ENCODE measurements at places on chromosomes 11 and 22.

DNA sequence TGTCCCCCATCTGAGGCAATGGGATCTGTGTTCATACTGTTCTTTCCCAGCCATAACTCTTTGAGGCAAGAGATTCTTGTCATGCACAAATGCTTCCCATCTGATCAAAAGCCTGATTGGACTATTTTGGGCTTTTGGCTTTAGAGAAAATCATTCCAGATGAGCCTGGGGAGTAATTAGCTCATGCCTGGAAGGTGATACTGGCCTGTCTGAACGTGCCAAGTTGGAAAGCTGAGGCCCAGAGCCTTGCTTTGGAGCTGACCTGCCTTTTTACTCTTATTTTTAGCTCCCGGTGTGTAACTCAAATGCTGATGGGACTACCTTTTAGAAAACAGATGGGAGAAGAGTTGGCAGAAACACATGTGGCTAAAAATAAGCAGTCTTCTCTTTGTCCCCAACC is 105.0 kb downstream of the DBX1 start:
- DNase-seq, result no peak

- no peak for DNase-seq
Observed at GRCh38 chr11:117197516-117198456, 1.4 kb upstream of the TAGLN start.

DNA sequence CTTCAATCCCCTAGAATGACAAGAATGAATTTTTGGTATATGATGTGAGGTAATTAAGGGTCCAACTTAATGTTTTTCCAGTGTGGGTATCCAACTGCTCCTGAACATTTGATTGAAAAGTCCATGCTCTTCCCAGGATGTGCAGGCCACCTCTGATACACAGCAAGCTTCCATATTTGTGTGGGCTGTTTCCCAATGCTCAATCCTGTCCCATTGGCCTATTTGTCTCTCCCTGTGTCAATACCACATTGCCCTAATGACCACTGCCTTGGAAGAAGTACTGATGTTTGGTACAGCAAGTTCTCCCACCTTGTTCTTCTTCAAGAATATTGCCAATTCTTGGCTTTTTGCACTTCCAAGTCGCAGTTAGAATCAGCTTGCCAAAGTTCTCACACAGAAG is 42.9 kb downstream of the KCNQ1OT1 start:
- no peak for DNase-seq

DNA sequence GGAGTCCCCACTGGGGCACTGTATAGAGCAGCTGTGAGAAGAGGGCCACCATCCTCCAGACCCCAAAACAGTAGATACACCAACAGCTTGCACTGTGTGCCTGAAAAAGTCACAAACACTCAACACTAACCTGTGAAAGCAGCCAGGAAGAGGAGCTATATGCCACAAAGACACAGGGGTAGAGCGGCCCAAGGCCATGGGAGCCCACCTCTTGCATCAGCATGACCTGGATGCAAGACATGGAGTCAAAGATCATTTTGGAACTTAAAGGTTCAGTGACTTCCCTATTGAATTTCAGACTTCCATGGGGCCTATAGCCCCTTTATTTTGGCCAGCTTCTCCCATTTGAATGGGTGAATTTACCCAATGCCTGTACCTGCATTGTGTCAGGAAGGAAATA is 29.7 kb upstream of the CYB5R3 start:
- DNase-seq, result no peak

DNA sequence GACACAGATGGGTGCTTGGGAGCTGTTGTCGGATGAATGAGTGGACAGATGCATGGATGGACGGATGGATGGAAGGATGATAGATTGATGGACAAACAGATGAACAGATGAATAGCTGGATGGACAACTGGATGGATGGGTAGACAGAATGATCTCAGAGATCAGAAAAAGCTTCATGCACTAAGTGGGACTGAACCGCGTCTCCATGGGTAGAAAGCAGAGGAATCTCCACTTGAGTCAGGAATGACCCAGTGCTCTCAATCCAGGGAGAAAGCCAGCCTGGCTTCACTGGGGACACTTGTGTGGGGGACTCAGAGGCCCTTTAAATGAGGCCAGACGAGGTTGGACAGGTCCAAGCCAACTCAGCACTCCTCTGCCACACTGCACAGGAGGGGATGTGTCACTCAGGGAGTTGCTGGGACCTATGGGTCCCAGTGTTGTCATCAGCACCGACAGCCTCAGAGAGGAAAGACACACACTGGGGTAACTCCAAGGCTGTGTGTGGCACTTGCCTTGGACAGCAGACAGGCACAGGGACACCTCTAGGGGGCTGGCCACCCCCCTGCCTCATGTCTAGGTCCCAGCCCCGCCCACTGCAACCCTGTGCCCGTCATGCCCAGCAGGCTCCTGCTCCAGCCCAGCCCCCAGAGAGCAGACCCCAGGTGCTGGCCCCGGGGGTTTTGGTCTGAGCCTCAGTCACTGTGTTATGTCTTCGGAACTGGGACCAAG is 5.6 kb downstream of the IGLL5 start:
- no peak for DNase-seq

DNA sequence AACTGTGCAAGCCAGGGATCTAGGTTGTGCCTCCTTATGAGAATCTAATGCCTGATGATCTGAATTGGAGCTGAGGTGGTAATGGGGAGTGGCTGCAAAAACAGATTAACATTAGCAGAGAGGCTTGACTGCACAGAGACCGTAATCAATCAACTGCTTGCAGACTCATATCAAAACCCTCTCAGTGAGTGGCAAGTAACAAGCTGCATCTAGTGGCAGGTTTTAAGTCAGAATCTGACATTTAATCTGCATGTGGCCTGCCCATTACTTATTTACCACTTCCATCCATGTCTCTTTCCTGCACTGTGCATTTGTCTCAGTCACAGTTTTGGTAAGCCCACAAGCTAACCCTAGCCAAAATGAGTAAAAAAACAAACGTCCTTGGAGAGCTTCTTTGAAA is 11.2 kb downstream of the C11orf58 start:
- no peak for DNase-seq

DNA sequence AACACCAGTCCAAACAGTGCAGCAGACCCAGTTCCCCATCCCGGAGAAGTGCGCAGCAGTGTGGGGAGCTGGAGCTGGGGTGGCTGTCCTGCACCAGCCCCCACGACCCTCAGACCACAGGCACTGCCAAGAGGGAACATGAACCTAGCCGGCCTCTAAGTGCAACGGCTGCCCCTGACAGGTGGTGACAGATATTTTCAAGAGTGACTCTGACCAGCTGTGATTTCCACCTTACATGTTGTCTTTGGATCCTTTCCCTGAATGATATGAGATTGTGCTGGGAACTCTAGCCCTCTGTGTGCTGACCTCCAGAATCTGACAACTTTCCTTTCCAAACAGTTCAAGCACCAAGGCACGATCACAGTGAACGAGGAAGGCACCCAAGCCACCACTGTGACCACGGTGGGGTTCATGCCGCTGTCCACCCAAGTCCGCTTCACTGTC is 12.6 kb downstream of the SERPIND1 start:
- no peak for DNase-seq

DNA sequence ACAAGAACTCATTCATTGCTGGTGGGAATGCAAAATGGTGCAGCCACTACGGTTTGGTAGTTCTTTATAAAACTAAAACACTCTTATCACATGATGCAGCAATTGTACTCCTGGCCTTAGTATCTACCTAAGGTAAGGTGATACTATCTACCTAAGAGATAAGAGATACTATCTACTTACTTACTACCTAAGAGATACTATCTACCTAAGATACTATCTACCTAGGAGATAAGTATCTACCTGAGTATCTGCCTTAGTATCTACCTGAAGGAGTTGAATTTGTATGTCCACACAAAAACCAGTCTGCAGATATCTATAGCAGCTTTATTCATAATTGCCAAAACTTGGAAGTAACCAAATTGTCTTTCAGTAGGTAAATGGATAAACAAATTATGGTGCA is 29.0 kb upstream of the SMCO4 start:
- DNase-seq, result no peak

- DNase-seq, result no peak
Observed at GRCh38 chr11:75946531-75947530, 131.8 kb downstream of the UVRAG start.

- no peak for DNase-seq
Observed at GRCh38 chr11:92843455-92843854, 126.0 kb upstream of the MTNR1B start.

GRCh38 chr22:36104435-36104834 is 56.1 kb downstream of the APOL3 start:
- DNase-seq, result no peak

DNA sequence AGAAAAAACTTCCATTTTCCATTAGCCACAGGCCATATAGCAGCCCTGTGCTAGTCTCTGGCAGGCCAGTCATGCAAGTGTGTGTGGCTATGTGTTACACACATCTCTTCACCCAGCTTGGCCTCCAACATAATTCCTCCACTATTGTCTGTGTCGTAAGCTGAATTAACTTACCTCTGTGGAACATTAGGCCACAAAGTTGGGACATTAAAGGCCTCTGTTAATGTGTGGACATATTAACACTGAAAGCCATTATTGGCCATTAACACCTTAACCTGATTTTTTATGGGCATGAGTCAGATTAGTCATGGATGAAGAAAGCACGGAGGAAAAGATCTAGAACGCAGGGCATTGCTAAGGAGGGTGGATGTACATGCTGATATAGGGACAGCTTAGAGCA is 100.1 kb downstream of the DBX1 start:
- DNase-seq, result no peak

- DNase-seq, result peak; percentile 32
Observed at GRCh38 chr11:2825889-2826678, 59.5 kb downstream of the CDKN1C start.

- no peak for DNase-seq
Observed at GRCh38 chr22:43217285-43218030, 30.5 kb upstream of the TTLL12 start.

DNA sequence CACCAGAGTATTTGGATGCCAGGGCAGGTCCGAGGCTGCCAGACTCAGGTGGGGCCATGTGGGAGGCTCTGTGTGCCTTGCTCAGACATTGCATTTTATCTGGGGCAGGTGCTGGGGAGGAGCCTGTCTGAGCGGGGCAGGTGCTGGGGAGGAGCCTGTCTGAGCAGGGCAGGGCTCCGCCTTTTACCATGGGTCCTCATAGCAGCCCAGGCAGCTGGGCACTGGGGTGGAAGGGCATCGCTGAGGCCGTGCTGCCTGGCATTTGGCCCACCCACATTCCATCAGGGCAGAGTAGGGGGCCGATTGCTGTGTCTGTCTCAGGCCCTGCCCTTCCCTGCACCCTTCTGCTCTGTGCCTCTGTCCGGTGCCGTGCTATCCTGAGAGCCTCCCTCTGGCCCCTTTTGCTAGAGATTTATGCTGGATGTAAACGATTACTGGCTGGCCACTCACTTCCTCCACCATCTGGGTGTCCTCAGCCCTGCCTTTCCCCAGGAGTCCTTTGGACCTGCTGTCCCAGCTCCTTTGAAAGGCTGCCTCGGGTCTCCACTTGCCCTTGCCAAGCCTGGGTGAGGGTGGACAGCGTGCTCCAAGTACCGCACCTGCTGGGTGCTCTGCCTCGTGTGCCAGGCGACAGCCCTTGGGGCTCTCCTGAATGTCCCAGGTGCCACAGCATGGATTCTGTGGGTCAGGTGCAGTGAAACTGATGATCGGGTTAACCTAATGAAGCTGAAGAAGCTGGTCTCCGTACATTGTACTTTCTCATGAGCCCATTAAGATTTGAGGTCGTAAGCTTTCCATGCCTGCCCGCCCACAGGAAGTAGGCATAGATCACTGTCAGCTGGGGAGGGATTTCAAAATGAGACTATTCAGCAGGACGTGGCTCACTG is 281.6 kb downstream of the TBC1D22A start:
- DNase-seq, result no peak

GRCh38 chr22:20606041-20606783 is 98.8 kb downstream of the MED15 start:
- DNase-seq, result peak; percentile 48

GRCh38 chr11:76678321-76678720 is 7.8 kb upstream of the LRRC32 start:
- DNase-seq, result no peak

DNA sequence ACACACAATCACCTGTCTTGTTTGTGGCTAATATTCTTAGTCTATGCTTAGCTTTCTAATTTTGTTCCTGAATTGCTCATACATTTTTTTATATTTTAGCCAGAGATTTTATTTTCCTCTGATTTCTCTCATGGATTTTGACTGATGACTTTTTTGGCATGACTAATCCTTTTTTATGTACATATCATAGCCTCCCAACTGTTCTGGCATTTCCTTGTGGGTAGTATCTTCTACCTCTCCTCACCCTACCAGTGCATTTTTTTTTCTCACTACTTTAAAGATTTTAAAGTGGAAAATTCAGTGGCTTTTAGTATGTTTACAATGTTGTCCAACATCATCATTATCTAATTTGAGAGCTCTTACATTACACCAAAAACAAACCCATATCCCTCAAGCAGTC is 84.4 kb upstream of the TENM4 start:
- DNase-seq, result no peak
